ENCODE measurements at places on chromosomes 1 and 21. TPM values are rescaled to one million over a fixed set of nuclear protein-coding genes. Genes with fewer than 3 reads are reported as not detected.

Gene PDZK1
- 1.3 TPM for total RNA-seq

Gene GPN2
- 13.3 TPM for total RNA-seq

Gene CD1E
- total RNA-seq = not detected

Gene XCL1
- total RNA-seq = not detected

GRCh38 chr1:191977874-191978506 is 180.3 kb upstream of the RGS18 start:
- DNase-seq = no peak

GRCh38 chr1:153939476-153939875 is 7.0 kb downstream of the DENND4B start:
- DNase-seq = no peak

DNA sequence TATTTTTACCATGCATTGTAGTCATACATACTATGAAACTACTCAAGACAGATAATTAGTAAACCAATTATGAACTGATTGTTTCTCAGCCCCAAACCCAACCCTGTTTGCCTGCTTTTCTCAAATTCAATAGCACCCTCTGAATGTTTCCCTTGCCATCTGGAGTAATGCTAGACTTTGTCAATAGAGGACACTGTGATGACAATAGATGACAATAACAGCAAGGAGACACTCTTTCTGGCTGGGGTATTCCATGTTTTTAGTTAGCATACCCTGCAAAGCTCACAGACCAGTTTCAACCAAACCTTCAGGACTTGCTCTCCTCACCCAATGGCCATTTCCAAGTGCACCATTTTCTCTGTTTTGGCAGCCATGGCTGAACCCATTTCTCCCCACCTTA is 108.5 kb upstream of the LRRC7 start:
- no peak for DNase-seq

GRCh38 chr1:153228491-153228890 is 11.1 kb downstream of the PRR9 start:
- DNase-seq = no peak

DNA sequence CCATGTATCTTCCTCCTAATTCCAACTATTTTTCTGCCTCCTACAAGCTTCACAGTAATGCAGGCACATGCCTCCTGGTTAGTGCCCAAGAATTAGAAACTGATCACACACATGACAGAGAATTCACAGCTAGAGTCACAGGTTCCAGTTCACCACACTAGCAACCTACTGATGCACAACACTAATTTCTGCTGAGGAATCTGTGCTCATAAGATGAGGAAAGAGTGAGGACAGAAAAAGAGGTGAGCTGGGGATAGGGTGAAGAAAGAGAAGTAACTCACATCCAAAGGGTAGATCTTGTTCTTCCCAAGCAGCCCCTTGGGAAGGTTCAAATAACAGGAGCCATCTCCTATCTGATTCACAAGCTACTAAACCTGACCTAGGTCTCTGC is 61.3 kb downstream of the PUM1 start:
- no peak for DNase-seq

- DNase-seq = no peak
These were observed 1.7 kb upstream of the TESK2 start for GRCh38 chr1:45492691-45493090.

Measured in Daoy (cell line).